ENCODE measurements at places on chromosomes 2 and 18.

DNA sequence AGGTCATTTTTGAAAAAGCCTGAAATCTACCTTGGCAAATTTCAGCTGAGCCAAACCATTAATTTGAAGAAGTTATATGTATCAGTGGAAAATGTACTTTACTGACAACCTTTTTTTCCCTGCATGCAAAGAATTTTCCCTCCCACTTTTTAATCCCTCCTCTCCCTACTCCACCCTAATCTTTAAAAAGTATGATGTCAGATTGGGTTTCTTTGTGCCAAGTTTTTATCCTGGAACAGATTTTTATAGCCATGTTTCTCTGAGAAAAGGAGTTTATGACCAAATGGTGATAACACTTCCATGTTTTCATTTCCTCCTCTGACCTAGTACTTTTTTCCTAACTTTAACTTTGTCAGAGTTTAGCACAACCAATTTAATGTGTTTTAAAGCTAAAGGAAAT, 250.3 kb upstream of the FOSL2 start:
- no peak for DNase-seq

DNA sequence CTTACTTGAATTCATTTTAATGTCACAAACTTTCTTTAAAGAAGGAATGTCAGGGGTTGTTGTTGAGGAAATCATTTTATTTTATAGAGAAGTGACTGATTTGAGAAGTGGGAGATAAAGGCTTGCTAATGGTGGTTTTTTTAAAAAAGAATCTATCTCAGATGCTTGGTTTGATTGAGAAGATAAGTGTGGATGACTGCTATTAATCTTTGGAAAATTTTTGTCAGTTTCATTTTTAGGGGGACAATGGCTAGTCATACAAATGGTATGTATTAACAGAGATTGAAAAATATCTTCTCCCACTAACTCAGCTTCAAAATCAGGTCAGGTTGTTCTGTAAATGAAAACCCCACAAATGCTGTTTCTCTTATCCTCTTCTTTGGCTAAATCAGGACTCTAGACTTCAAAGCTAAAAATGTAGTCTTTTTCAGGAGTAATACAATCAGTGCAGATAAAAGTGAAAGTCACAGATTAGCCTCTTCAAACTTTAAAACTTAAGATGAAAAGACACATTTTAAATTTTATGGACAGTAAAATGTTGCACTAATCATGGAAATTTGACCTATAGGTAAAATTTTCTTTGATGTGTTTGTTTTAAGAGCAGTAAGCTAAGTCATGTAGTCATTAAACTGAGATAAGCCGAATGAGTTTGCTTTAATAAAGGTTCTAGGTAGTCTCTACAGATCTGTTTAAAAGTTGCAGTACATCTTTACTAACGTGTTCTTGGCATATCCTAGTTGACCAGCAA, 674.2 kb upstream of the VRK2 start:
- no peak for DNase-seq

GRCh38 chr2:174051741-174052583, 86.8 kb upstream of the SP3 start:
- peak; percentile 51 for DNase-seq

- no peak for DNase-seq
Observed at GRCh38 chr18:22439447-22439846, 21.7 kb upstream of the CTAGE1 start.

DNA sequence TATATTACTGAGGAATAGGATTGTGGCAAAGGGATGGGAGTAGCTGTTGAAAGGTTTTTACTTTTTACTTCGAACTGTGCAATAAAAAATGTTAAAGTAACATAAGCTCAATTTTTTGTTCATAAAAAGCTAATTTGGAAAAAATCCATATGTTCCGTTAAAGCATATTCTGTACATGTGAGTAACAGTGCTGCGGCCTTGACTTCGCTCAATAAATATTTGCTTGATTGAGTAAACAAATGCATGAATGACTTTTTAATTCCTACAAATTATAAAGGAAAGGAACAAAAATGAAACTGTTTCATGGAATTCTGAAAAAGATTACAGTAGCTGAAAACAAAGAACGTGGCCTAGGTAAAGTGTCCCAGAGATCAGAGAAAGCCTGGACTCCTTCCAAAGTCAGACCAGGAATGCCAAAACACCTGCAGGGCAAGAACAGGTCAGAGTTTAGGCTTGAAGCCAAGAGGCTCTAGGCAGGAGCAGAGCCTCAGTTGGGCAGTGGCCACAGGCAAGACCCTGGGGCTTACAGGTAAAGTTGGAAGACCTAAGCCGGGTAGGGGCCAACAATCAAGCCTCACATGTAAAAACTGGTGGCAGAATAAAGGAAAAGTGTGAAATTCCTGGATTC, 44.3 kb upstream of the FIGN start:
- no peak for DNase-seq

- no peak for DNase-seq
Observed at GRCh38 chr18:22031611-22032010, 137.8 kb upstream of the GATA6 start.

DNA sequence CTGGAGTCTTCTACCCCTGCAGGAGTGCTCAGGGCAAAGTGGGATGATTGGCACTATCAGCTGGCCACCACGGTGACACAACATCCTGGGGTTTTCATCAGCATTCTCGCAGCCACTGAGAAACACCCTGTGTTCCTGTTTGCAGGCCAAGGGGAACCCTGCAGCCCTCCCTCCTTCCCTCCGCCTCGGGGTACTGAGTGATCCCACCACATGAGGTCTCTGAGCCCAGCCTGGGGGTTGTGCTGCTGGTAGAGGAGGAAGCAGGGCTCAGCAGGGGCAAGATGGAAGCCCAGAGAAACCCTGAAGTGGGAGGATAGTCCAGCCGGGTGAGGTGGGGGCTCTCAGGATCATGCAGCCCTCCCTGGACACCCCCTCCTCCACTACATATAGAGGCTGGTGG, at the start of gene OXER1:
OXER1 (minus strand) TSS at position 40 of the 400 bp plus-strand sequence. CDS start 73 bp downstream, outside the sequence.
- no peak for DNase-seq

DNA sequence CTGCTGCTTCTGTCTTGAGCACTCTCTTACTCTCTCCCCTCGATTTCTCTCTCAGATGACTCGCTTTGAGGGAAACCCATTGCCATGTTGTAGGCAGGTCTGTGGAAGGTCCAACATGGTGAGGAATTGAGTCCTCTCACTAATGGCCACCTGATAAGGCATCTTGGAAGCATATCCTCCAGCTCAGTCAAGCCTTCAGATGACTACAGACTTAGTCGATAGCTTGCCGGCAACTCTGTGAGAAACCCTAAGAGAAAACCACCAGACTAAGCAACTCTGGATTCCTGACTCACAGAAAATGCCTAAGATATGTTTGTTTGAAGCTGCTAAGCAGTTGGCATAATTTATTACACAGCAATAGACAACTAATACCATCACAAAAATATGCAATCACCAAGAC, 51.2 kb downstream of the WDR75 start:
- DNase-seq, result no peak

- no peak for DNase-seq
Observed at GRCh38 chr2:3265471-3265870, 112.1 kb downstream of the EIPR1 start.

DNA sequence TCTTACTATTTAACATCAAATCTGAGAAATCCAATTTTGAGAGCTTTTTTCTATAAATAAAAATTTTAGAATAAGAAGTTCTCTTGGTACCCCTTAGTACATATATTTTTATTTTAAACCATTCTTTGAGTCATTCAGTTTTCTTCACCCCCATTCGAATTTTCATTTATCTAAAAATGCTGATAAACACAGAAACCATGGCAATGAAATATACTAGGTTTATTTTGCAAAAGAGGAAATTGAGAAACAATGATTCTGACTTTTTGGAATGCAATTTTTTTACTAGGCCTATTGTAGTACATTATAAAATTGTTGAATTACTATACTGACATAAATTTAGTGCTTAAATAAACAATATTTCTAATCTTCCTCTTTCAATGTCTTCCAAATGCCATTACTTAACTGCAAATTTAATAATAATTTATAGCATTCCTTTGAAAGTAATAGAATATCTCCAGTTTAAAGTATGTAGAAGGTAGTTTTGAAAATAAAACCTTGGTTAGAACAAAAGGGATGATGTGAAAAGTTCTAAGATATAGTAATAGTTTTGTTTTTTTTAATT, 46.3 kb downstream of the TANK start:
- DNase-seq, result no peak

- DNase-seq, result no peak
Observed at GRCh38 chr2:170695521-170696410, 19.4 kb upstream of the SP5 start.

- no peak for DNase-seq
Observed at GRCh38 chr2:147763861-147764260, 81.0 kb upstream of the ACVR2A start.

DNA sequence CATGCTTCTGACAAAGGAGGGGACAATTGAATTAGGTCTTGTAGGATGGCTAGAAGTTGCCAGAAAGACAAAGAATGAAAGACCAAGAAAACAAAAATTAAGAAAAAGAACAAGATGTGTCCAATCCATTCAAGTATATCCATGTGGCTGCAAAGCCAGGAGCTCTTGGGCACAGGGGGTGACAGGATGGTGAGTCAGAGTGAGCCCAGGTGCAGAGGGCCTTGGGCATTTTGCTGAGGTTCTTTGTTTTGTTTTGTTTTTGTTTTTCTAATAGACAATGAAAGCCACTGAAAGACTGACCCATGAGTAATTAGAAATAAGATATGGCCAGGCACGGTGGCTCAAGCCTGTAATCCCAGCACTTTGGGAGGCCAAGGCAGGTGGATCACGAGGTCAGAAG, 104.6 kb upstream of the KLHL29 start:
- no peak for DNase-seq

DNA sequence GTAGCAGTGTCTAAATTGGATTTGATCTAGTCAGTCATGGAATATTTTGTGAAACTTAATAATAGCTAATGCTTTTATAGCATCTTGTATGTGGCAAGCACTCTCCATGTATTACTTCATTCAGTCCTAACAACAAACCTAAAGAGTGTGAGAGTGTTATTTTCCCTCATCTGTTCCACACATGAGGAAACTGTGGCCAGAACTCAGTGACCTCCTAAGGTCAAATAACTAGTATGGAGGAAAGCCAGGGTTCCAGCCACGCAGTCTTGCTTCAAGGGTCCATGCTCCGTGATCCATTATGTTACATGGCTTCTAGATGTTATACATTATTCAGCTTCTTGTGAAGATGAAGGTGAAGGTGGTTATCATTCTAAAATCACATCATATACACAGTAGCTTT, 45.5 kb downstream of the TWSG1 start:
- no peak for DNase-seq

DNA sequence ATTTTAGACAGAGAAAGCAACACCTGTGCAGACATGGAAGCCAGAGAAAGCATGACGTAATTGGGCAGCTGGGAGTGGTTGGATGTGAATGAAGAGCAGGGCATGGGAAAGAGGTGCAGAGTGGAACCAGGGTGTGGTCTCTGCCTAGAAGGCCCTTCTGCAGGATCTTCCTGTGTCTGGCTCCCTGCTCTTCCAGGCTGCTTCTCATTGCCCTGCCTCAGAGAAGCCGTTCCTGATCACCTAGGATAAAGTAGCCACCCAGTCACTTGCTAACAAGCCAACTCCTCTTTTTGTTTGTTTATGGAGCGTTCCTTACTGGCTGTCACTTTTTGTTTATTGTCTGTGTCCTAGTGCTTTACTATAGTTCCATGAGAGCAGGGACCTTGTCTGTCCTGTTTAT, 28.5 kb downstream of the GALNT1 start:
- no peak for DNase-seq

DNA sequence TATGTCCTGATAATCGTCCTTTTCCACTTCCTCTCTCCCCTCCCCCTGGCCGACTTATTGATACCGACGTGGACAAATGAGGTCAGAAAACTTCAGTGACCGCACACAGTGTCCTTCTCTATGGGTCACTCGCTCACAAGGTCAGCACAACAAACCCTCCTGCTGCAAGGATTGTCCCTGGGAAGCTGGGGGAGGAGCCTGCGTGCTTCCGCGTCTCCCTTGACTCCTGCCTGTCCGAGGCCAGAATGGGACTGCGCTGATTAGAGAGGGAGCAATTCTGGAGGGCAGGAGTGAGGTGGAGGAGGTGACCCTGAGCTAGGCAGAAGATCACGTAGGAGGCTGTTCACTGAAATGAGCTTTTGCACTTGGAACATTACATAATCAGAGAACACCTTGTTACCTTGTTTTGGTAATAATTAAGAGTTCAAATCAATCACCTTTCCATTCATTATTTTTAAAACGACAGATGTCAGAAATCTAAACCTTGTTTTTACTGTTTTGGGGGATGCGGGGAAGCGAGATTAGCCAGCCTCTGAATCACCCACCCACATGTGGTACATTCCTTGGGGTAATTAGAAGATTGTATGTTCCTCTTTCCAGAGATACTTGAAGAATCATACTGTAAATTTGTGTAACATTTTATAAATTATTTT, 70.6 kb downstream of the CTAGE1 start:
- no peak for DNase-seq

- no peak for DNase-seq
Observed at GRCh38 chr2:66836851-66837250, 401.9 kb downstream of the MEIS1 start.

DNA sequence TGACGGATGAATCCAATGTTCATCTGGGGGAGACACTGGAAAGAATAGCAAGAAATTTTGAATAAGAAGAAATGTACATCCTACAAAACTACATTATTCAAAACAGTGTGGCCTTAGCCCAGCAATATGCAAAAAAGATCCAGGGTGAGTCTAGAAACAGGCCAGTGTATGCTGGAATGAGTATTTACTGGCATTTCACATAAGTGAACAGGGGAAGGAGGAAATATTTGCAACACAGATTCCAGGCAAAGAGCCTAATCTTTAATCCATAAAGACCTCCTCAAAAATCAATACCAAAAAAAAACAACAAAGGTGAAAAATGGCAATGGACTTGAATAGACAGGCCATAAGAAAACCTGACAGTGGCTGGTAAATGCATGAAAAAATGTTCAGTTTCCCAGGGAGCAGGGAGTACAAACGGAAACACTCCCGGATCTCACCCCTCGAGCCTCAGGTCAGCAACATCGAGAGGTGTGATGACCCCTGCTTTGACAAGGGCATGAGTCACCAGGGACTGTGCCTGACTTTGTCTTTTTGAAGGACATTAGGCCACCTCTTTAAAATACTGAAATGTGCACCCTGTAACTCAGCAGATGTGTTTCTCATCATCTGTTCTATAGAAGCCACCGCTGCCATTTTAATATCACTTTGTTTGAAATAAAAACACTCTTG, 12.7 kb upstream of the GPC1 start:
- DNase-seq, result no peak
